ENCODE measurements at places on chromosomes 2 and 18.

DNA sequence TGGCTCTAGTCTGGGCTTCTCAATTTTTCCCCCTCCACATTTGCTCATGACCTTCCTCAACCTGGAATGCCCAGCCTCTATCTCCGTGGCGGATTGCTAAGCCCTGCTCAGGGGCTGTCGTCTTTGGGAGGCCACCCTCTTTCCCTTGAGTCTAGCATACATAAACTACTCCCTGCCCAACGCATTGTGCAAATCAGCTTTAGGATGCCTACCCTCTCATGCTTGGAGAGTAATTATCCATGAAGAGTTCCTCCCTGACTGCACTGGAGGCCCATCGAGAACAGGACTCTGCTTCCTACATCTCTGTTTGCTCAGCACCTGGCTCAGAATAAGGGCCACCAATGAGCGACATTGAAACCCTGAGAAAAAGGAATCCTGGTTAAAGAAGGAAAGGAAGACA, 53.7 kb upstream of the NPAS2 start:
- DNase-seq, result no peak

DNA sequence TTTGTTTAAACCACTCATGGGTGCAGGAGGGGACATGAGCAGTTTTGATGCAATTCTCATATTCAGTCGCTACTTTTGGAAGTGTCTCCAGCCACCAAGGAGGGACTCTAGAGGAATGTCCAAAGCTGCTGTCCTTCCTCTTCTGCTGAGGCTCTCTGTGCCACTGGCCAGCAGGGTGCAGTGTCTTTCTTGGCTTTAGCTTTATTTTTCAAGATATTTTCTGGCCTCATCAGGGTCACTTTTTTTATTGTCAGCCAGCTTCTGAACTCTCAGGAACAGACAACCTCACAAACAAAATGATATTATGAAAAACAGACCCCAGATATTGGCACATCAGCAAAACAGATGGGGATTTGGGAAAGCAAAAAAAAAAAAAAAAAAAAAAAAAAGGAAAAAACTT, 289.3 kb upstream of the ZSWIM2 start:
- peak; percentile 37 for DNase-seq

- DNase-seq, result no peak
These were observed 10.8 kb upstream of the CCL20 start for GRCh38 chr2:227802882-227803281.

GRCh38 chr2:156196031-156196430, 136.5 kb downstream of the NR4A2 start:
- DNase-seq, result no peak

DNA sequence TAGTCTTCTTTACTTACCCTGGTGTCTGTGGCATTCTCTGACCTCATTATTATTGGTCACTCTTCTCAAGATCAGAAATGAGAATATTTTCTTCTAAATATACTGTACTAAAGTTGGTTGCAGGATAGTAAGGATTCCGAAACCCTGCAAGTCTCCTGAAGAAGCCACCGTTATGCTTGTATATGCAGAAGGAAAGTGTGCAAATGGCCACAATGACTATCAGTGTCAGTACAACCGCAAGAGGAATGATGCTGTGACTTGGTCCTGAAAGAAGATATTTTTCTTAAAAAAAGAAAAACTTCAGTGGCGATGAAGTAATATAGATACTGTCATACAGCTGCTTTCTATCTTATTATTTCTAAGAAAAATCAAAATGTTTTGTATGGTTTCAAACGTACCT, 120.7 kb downstream of the PLA2R1 start:
- no peak for DNase-seq

DNA sequence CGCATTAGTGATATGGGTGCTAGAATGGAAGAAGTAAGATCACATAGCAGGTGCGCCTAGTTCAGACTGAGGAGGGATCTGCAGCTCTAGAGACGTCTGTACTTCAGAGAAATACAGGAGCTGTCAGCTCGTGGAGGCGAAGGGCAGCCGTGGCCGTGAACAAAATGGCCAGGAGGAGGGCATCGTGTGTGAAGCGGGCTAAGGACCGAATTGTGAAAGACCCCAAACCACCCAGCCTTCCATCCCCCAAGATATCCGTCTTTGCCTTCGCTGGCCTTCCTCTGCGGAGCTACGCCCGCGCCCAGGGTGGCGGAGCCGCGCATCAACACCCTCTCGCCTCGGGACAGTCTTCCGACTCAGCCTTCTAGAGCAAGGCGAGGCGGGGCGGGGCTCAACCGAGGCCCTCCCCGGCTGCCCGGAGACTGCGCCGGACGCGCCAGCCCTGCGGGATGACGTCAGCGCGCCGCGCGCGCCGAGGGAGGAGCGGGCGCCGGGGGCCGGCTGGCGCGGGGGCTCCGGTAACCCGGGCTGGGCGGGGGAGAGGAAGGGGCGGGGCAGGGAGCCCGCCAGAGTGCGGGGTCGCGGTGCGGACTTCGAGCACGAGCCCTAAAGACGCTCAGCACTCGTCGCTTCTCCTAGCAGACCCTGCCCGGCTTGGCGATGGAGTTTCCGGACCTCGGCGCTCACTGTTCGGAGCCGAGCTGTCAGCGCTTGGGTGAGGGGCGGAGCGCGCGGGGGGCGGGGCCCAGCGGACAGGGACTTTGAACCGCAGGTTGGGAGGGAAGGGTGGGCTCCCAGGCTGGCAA, at the start of gene ZFAND2B:
ZFAND2B (plus strand) TSS at position 455 of the 806 bp plus-strand sequence; CDS start at position 661, 206 bp downstream.
- DNase-seq, result peak; percentile 96

DNA sequence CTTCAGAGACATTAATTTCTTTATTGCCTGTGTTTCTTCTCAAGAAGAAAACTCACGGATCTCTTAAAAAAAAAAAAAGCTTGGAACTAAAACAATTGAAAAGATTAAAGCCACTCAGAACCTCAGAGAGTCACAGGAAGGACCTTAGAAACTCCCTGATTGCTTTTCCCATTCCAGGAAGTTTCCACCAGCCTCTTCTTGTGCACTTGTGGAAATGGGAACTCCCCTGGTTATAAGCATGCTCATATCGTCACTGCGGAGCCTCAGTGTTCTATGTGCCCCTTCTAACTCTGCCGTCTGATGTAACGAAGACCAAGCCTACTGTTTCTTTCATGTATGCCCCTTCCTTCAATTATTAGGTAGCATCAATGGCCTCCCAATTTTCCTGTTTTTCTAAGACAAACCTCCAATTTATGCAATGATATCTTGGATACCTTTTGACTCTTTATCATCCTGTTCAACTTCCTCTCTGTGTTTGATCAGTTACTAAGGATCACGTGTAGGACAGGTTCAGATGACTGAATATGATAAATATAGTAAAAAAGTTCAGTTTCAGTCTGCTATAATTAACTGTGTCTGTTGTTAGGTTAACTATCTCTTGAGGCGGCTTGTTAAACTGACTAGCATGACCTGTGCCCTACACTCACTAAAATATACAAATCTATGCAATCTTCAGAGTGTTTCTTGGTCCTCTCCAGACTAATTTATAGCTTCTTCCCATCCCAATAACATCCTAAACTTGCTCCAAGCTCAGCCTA, 593.7 kb upstream of the CHAC2 start:
- DNase-seq, result no peak

DNA sequence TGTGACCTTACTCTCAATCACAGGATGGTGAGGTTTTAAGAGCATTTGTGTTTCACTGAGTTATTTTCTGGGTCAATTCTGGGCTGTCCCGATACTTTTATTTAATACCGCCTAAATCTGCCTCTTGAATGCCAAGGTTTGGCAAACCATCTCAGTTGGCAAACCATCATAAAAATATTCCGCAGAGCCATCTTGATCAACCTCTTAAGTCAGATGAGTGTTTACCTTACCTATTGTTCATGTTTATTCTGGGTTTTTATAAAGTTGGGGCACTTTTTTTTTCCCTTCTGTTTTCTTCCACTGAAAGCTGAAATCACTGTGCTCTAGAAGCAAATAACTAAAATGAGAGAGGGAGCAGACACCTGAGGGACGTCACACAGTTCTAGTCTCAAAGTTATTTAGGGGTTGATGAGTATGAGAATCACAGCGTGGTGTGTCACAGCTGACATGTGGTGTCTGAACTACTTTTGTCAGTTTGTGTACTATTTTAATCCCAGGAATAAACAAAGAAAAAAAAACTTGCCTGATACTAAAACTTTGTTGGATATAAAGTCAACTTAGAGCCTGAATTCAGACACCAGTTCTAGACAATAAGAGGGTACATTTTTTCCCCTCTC, 48.6 kb downstream of the ETAA1 start:
- no peak for DNase-seq

- no peak for DNase-seq
These were observed 112.3 kb downstream of the ARHGAP15 start for GRCh38 chr2:143241403-143242088.

DNA sequence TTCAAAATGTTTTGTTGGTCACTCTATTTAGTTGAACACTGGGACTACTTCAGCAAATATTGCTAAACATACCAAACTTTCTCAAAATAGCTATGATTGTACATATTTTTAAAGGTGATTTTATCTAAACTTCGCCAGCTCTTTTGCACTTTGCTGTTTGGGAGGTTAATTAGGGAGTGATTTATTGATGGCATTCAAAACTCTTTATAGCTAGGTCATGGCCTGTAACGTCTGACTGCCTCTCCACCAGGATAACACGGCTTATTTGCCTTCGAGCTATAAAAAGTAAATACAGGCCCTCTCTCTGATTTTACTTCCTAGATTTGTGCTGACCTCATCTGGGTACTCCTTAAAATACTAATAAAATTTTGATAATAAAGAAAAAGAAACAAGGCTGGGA, 931.9 kb downstream of the DCDC2C start:
- no peak for DNase-seq

GRCh38 chr2:239316562-239317465, 84.0 kb downstream of the HDAC4 start:
- peak; percentile 75 for DNase-seq

GRCh38 chr18:6960656-6961055, 156.9 kb downstream of the LAMA1 start:
- DNase-seq, result no peak

DNA sequence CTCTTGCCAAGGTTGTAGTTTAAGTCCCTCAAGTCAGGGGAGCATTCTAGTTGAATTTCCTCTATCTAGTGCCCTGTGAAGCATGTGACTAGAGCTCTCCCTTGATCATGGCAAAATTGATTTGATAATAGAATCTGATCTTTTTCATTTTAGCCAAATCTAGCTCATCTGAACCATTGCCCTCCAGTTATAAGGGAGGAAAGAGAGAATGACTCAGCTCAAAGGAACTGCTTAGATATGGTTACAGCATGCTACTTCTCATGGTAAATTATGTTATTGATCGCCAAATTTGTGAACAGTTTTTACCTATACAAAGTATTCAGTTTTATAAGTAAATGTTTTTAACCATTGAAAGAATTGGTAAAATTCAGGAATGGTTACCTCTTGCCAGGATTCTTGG, 100.8 kb downstream of the GPR39 start:
- no peak for DNase-seq

DNA sequence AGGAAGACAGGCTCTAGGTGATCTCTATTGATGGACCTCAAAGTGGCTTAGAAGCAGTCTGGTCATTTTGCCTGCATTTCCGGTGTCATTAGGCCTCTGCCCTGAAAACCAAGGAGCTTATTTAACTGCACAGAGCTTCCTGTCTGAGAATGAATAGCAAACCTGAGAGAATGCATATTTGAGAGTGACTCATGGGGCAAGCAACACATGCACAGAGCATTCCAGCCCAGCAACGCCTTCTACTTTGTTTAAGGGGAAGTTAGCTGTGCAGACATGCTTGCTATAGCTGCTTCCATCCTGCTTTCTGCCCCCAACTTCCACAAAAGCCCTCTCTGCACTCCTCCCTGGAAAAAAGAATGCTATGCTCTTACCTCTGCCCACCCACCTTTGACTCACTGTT, 232.8 kb downstream of the GRB14 start:
- no peak for DNase-seq

DNA sequence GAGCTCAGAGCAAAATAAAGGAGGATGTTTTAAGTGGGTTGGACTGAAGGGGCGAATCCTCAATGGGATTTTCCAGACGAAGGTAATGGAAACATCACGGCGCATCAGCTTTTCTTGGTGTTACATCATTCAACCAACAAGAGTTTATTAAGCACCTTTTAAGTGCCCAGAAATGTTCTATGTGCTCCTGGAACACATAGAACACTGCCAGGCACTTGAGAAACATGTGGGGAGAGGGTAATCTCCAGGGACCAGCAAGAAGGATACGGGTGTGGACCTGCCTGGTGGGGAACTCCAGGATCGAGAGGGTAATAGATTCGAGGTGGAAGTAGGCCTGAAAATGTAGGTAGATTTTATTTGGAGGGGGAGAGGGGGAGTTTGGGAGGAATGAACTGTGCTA, 168.6 kb downstream of the PRKCE start:
- DNase-seq, result no peak

DNA sequence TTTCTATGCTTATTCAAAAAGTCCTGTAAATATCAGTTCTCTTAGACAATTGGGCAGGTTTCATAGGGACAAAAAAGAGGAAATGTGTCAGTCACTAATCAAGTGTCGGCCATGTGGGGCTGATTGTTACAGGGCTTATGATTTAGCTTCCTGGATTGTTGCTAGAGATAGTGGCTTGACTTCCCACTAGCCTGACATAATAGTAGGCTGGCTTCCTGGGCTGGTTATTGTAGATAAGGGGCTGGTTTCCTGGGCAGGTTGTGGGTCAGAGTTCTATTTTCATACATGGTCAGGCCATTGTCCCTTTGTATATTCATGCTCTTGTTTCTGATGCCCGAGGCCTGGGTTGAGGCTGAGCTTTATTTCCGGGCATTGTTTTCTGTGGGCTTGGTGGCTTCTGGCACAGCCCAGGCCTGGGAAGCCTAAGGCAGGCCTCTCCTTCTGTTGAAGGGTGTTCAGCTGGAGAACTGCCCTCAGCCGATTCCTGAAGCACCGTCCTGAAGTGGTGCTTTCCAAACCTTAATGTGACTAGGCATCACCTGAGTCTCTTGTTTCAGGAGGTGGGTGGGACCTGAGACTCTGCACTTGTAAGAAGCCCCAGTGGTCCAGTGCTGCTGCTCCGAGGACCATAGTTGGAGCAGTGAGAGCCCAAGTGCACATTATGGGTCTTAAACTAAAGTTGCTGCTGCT, 37.0 kb downstream of the CD8B2 start:
- DNase-seq, result no peak

GRCh38 chr2:71919708-71920107, 228.0 kb downstream of the CYP26B1 start:
- DNase-seq, result no peak

DNA sequence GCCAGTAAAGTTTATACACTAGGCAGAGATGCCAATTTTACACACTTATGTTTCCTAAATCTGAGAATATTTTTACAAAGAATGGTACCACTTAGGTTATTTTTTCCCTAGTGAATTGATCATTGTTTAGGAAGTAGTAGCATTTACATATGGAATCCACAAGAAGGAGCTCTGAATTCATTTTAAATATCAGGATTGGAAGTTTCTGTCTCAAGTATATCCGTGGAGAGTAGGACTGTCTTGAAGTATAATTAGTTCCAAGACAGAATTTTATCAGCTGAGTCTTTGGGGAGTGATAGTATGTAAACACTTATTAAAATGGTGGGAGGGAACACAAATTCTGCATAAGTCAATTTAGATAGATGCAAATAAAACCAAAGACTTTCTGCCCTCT, 82.3 kb upstream of the FAM98A start:
- DNase-seq, result no peak

- DNase-seq, result no peak
These were observed 170.3 kb downstream of the LDLRAD4 start for GRCh38 chr18:13388586-13389490.
